Upper lobe of right lung (tissue), 1 donor: ENCODE measurements at places on chromosomes 2 and 18.

GRCh38 chr2:38515155-38516074, 87.3 kb downstream of the HNRNPLL start:
- DNase-seq: peak; percentile 85

- peak; percentile 28 for DNase-seq
Observed at GRCh38 chr2:26681656-26682055, 10.9 kb upstream of the KCNK3 start.

- no peak for DNase-seq
Observed at GRCh38 chr18:79062806-79063205, 6.4 kb upstream of the ATP9B start.

- peak; percentile 72 for DNase-seq
Observed at GRCh38 chr18:21242141-21242779, at the start of gene GREB1L. Gene GREB1L, plus strand, starts transcription at chr18:21242232. Its CDS starts 141,287 bp downstream, at chr18:21383519.

GRCh38 chr2:65739927-65740326, 307.5 kb upstream of the SPRED2 start:
- no peak for DNase-seq

DNA sequence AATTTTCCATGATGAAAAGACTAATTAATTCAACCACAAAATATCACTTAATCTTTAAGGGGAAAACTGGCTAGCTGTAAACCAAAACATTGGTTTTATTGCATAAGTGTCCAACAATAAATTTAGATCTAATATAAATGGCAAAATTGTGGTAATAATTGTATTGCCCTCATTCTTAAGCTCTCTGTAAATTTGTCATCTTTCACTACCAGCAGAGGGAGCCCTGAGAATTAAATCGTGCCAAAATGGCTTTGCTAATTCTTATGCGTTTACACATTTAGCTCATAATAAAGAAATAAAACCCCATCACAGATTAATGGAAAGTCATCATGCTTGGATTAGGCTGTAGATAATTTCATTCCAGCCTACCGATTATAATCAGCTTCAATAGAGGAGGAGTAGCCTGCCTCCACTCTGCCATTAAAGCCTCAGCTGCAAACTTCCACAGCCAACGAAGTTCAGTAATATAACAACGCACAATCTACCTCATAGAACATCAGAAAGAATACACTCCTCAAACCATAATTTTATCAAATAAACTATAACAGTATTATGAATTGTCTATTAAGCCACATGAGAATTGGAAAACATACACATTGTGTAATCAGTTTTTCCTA, 70.0 kb upstream of the ATP5MC3 start:
- no peak for DNase-seq

DNA sequence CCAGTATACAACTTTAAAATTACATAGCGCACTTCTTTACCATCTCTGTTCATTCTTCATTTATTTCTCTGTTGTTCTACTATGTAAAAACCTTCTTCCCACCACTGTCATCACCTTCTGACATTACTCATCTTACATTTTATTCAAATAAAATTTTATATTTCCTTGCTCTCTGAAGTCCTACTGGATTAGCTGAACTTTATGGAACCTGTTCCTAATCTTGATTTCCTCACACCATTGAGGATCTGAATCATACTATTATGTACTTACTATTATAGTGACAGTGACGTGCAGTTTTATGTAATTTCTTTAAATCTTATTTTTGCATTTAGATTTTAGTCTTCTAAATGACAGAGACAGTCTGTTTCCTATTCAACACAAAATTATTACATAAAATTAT, 98.3 kb downstream of the DYNAP start:
- no peak for DNase-seq

- no peak for DNase-seq
Observed at GRCh38 chr2:174198846-174199564, 49.3 kb downstream of the OLA1 start.

- DNase-seq: peak; percentile 32
Observed at GRCh38 chr2:240153418-240153817, 13.0 kb upstream of the OTOS start.

DNA sequence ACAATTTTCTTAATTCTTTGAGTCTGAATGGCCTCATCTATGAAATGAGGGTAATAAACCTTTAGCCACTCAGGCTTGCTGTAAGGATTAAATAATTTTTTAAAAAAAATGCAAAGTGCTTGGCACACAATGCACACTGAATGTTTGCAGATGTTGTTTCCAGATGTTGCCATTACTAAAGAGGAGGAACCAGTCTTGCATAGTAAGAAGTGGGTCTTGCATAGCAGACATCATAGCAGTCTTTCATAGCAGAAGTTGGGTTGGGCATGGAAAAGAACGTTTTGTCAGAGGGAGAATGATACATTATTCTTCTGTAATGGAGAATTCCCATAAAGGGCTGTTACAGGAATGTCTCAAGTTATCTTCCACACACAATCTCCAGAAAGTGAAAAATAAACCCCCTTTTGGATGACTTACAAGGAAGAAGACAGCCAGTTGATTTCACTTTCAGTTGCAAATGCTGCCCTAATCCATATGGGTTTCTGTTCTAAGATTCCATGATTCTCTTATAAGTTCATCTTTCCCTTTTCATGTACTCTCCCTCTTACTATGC, 327.7 kb downstream of the SUCLG1 start:
- DNase-seq: no peak

DNA sequence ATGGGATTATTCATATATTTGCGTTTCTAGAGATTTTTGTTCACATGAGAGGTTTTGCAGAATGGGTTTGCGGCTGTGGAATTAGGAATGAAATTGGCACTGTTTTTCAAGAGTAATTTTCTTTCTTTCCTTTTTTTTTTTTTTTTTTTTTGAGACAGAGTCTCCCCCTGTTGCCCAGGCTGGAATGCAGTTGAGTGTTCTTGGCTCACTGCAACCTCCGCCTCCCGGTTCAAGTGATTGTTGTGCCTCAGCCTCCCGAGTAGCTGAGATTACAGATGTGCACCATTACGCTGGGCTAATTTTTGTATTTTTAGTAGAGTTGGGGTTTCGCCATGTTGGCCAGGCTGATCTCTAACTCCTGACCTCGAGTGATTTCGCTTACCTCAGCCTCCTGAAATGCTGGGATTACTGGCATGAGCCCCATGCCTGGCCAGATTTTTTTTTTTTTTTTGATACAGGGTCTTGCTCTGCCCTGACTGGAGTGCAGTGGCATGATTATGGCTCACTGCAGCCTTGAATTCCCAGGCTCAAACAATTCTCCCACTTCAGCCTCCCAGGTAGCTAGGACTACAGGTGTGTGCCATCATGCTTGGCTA, 65.3 kb downstream of the MIB1 start:
- DNase-seq: no peak

DNA sequence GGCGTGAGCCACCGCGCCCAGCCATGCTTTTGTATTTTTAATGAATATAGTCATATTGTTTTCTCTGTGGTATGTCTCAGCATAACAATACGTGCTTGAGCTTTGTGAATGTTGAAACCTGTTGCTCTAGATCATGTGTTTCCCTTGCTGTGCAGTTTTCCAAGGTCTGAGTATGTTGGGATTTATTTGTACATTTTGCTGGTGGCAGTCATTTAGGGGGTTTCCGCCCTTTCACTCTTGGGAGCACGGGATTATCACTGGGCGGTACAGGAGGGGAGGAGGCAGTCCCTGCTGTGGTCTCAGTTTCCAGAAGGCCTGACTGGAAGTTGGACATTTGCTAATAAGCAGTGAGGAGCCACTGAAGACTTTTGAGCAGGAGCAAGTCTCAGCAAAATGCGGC, 24.9 kb upstream of the CATIP start:
- no peak for DNase-seq

GRCh38 chr2:196821195-196821594, 12.0 kb upstream of the C2orf66 start:
- no peak for DNase-seq

DNA sequence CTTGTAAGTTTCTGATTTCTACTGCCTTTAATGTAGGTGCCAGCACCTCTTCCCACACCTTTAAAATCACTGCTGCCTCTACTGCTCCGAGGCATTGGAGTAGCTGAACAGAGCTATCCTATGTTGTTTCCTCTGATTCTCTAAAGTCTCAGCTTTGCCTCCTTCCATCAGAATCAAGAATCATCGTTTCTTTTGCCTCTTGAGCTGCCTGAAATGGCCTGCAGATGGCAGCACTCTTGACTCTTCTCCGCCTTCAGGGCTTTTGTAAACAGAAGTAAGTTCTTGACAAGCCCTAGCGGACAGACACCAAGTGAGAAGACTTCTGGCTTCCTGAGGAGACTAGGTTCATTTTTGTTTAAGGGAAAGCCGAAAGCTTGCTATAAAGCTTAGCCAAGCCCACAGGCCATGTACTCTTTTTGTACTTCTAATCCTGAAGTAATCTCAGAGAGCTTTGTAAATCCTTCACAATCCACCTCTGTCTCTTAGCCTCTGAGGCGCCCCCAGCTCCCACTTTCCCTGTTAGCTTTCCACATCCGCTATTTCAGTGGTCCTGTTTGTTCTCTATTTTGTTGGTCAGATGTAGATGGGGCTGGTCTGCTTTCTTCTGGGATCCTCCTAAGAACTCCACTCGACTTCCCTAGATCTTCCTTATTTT, 48.4 kb downstream of the GTF3C3 start:
- DNase-seq: no peak

DNA sequence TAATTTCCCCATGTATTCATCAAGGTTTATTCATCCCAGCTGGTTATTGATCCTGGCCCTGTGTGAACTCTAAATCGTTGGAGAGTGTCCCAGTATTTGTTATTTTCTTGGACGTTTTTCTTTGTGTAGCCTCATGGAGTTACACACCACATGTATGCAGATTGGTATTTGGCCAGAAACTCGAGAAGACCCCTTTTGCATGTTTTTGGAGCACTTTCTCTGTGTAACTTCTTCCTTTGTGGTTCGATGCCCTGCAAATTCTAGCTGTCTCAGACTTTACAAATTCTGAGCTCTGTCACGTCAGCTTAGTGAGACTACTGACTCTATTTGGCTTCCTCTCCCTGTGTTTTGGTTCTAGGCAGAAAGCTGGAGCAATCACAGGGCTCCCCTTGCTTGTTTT, 198.7 kb downstream of the MCFD2 start:
- DNase-seq: no peak

- no peak for DNase-seq
Observed at GRCh38 chr2:169767243-169767888, 31.3 kb upstream of the SSB start.

DNA sequence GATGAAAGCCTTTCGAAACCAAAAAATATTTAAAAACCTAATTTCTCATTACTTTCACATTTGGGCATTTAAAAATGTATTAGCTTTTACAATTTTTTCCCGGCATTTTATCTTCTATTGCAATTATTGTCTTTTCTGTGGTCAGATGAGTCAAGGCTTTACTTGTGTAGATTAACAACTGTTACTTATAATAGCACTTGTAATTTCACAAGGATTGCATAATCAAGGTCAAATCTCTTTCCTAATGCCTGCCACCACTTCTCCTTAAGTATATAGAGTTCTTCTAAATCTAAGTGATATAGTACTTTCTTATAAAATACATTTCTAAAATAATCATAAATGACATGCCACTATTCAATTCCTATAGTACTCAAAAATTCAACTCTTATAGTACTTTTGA, 67.2 kb downstream of the SLC8A1 start:
- no peak for DNase-seq

GRCh38 chr2:201419057-201419635, 32.1 kb downstream of the TRAK2 start:
- no peak for DNase-seq

GRCh38 chr2:203532957-203533658, 2.0 kb downstream of the RAPH1 start:
- DNase-seq: no peak
